ENCODE measurements at places on chromosomes 12 and 14.

GRCh38 chr12:95197636-95198035 is 19.6 kb downstream of the FGD6 start:
- no peak for DNase-seq

- no peak for DNase-seq
Observed at GRCh38 chr14:67526676-67527459, 6.2 kb upstream of the PLEKHH1 start.

GRCh38 chr12:40197590-40197989 is 27.2 kb upstream of the LRRK2 start:
- no peak for DNase-seq

DNA sequence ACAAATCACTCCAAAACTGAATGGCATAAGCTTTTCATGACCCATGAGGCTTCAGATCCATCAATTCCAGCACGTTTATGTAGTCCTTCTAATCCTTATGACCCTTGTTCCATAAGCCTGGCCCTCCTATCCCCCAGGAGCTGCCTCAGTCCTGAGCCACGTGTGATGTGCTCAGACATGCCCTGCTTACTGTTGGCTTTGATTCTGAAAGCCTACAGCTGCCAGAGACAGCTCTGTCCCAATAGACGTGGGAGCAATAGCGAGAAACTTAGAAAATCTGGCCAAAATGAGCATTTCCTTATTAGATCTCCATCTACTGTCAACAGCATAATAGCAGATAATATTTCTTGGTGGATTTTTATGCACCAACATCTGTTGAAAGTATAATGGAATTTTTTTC is 33.2 kb downstream of the DUSP6 start:
- no peak for DNase-seq

DNA sequence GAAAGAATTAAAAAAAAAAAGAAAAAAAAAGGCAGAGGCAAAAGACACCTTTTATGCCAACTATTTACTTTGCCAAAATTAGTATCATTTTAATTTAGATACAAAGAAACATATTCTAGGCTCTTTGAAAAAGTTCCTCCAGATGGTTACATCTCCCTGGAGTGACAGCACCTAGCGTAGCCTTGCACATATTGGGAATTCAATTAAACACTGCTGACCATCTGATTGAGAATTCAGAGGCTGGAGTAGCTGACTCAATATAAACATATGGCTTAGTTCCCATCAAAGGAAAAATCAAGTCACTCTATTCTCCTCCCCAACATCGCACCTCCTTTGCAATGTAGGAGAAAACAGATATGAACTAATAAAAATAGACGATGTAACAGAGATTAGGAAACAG is 36.4 kb downstream of the ANKS1B start:
- no peak for DNase-seq

GRCh38 chr14:58574623-58575022 is 63.1 kb upstream of the DACT1 start:
- no peak for DNase-seq

DNA sequence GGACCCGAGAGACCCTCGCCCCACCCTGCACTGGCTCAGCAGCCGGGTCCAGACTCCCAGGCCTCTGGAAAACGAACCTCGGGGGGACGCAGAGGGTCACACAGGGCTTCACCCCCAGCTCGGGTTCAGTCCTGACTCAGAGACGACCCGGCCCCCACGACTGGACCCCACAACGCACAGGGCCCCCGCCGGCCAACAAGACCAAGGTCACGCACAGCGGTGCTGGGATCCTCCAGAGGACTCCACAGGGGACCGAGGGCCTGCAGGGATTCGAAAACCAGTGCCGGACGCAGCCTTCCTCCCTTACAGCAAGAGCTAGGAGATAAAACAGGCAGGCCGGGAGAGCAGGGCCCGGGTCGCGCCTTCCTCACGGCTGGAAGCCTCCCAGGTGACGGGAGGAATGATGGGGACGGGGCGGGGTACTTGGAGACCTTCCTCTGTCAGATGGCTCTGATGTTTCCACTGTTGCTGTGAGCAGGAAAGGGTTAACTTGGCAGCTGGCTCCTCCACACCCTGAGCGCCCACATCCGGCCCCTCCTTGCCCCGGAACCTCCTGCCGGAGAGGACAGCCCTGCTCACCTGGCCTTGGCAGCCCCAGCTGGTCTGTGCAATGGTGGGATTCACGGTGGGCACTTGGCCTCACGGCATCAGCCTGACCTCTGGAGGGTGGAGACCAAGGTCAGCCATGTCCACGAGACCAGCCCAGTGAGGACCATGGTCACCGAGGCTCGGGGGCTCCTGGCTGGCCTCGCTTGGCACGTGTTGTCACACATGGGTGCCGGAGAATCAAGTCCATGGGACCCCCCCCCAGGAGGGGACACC is 46.2 kb downstream of the GALNT9 start:
- no peak for DNase-seq

GRCh38 chr12:123529686-123530085 is 3.8 kb downstream of the RILPL1 start:
- DNase-seq, result no peak

GRCh38 chr14:58944968-58945356 is 243.5 kb upstream of the DAAM1 start:
- DNase-seq, result no peak

DNA sequence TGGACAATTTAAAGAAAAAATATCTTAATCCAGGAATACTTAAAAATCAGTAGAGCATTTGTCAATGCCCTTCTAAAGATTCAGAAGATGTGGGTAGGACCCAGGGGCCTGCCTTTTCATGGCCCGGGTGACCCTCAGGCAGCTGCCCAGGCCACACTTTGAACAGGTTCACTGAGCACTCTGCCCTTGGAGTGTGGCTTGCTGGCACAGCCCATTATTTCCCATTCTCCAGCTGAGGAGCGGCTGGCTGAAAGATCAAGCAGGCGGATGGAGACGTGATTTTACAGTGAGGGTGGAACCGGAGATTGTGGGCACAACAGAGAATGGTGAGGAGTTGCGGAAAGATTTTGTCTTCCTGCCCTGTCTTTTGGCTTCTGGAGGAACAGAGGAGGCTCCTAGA is 7.1 kb upstream of the PRPH start:
- DNase-seq, result no peak

GRCh38 chr12:85951823-85952222 is 77.7 kb downstream of the NTS start:
- no peak for DNase-seq

- DNase-seq, result no peak
Observed at GRCh38 chr12:54661048-54661447, 12.9 kb upstream of the DCD start.

DNA sequence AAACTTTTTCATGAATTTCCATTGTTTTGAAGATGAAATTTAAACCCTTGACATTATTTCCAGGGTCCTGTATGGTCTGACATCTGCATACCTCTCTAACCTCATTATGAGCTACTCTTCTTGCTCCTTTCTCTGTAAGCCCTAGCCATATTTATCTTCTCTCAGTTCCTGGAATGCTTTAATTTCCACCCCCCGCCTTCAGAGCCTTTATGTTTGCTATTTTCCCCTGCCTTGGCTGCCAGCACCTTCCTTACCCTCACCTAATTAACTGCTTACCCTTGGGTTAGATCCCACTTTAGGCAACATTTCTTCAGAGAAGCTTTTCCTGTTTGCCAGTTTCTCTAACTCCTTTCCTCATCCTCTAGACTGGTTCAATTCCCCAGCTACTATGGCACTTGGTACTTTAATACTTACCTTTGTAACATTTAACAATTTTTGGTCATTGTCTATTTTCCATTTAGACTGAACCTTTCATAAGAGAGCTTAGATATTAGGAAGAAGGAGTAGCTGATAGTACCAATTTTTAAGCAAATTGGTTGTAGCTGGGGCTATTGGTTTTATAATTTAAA is 6.0 kb downstream of the STYX start:
- DNase-seq, result no peak

DNA sequence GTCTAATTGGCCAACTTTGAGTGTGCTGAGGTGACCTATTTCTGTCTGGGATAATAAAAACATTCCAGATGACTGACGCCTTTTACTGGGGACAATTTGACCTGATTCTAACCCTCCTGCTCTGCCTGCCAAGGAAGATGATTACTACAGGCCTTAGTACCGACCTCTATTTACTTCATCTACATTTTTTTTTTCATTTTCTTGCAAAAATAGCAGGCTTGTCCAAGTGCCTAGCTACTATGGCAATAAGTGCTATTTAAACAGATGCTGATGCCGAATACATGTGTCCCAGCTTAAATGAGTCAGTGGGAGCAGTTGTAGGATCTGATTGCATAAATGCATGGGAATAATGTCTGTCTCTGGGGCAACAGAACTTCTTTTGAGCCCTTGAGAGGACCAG is 254.3 kb downstream of the RGS6 start:
- no peak for DNase-seq

DNA sequence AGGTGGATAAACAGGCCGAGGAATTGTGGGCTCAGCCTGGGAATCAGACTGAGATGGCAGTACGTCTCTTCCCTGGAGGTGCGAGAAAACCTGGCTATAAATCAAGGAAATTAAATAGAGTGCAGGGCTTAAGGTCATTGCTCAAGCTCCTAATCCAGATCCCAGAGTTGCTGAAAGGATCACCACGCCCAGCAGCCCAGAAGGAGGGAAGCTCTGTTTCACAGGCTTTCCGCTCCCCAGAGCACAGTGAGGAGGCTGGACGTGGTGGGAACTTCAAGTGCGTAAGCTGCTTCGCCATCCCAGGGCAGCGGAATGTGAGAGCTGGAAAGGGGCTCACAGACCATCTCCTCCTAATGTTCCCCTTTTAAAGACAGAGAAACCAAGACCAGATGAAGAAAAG is 651.6 kb upstream of the TBX3 start:
- DNase-seq, result no peak

- no peak for DNase-seq
Observed at GRCh38 chr14:104724981-104725771, 1.1 kb downstream of the ADSS1 start.

DNA sequence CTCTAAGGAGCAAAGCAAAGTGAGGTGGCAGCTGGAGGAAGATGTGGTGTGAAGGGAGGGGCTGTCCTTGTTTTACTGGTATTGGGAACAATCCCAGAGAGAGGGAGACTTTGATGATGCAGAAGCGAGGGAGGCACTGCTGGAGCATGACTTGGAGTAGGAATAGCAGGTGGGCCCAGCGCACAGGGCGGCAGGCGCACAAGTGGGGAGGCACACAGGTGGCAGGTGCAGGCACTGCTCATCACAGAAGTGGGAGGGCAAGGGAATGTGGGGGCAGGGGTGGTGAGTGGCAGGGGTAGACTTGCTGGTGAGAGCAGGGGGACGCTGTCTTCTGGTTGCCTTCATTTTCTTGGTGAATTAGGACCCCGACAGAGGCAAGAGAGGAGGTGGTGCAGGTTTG is 11.5 kb upstream of the IFI27 start:
- DNase-seq, result no peak

DNA sequence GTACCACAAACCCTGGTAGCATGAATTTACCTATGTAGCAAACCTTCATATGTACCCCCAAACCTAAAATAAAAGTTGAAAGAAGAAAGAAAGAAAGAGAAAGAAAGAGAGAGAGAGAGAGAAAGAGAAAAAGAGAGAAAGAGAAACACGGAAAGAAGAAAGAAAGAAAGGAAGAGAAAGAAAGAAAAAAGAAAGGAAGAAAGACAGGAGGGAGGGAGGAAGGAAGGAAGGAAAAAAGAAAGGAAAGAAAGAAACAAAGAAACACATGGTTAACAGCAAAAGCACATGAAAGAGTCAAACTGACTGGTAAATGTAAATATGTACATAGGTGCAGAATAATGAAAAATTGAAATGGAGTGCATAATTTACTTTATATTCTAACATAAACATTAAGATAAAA is 903.4 kb downstream of the LRFN5 start:
- DNase-seq, result no peak

DNA sequence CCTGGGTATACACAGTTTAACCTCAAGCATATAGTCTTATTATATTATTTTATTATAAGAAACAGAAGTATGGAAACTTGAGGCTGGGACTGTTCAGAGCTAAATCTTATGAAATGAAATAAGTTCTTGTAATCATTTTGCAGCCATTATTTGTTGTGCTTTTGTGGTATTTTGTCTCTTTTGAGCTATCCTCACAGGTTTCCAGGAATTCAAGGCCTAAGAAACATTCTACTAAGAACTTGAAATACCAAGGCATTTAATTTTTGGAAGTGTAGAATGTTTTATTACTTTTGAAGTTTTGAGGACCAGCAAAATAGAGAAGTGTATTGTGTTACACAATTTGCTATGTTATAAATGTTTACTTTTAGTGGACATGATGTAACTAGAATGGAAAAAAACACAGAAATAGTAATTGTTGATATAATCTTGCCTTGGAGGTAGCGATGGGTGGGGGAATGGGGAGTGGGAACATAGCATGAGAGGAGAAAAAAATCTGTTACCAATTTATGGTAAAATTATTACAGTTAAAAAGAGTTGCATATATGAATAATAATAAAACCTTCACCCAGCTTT is 81.7 kb downstream of the CRADD start:
- no peak for DNase-seq

GRCh38 chr14:74935360-74935680 is 12.3 kb upstream of the RPS6KL1 start:
- DNase-seq, result no peak

DNA sequence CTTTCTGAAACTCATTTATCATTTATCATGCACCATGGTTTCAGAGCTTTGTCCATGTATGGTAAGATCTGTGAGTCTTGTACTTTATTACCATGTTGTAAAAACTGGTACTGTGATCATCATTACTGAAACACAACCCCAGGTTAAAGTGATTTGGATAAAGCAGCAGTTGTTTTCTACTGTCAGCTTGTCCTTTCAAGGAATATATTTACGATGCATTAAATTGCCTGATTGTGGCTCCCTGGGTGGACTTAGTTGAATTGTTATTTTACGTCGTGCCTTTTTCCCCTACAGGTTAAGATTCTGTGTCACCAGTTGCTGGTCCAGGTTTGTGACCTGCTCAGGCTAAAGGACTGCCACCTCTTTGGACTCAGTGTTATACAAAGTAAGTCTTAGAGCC is 46.1 kb downstream of the FRMD6 start:
- DNase-seq, result no peak
